ENCODE measurements at places on chromosomes 16 and 17.

DNA sequence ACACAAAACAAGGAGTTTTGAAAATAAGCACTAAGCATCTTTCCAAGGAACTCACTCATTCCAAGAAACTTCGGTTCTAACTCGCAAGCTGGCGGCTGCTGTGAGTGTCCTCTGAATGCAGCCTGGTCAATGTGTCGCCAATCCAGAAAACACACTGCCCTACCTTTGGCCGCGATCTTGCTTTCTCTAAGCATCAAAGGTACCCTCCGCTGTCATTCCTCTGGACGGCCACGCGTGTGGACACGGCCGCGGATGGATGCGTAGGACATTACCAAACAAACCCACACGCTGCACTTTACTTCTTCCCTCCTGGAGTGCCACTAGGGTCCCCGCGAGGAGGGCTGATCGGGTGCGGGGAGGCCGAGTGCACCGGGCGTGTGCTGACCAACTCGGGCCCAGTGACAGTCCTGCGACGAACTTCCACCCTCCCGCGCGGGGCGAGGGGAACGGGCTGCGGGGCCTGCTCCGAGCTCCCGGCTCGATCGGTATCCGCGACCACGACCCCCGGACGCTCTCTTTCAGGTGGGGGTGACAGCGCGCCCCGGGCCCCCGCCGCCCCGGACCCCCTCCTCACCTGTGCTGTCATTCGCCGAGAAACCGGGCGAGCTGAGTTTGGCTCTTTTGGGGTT lies 1.1 kb downstream of the CREBBP start:
- no peak for DNase-seq

GRCh38 chr17:49196520-49196919 lies 13.9 kb downstream of the GNGT2 start:
- no peak for DNase-seq

- no peak for DNase-seq
These were observed 27.3 kb downstream of the MIS12 start for GRCh38 chr17:5513628-5514027.

- DNase-seq, result no peak
These were observed at the start of gene LPO for GRCh38 chr17:58238147-58238634. LPO (plus strand) TSS chr17:58238584; CDS start chr17:58242980, 4,396 bp downstream.

- no peak for DNase-seq
These were observed 502.8 kb downstream of the MAF start for GRCh38 chr16:79097771-79098170.

DNA sequence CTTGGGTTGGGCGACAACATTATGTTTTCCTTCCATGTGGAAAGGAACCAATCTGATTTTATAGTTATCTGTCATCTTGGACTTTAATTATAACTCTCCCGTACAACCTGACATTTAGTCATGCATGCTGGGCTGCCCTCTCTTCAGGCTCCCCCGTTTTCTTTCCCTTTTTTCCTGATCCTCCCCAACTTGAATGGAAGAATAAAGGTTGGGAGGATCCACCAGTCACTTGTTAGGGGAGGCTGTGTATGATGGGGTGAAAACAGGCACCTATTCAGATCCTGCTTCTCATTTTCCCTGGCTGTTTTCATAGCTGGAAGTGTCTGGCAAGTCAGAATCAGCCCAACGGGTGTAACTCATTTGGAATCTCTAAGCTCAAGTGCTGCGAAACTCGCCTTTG lies 267.2 kb upstream of the SALL1 start:
- DNase-seq, result no peak

DNA sequence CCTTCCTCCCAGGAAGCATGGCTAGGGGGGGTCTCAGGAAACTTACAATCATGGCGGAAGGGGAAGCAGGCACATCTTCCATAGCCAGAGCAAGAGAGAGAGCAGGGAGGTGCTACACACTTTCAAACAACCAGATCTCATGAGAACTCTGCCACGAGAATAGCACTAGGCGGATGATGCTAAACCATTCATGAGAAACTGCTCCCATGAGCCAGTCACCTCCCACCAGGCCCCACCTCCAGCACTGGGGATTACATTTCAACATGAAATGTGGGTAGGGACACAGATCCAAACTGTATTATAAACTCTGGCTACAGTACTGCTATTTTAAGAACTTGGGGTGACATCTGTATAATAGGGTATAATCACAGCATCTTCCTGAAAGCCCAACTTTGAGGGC lies 83.1 kb upstream of the CACNG5 start:
- DNase-seq, result no peak

DNA sequence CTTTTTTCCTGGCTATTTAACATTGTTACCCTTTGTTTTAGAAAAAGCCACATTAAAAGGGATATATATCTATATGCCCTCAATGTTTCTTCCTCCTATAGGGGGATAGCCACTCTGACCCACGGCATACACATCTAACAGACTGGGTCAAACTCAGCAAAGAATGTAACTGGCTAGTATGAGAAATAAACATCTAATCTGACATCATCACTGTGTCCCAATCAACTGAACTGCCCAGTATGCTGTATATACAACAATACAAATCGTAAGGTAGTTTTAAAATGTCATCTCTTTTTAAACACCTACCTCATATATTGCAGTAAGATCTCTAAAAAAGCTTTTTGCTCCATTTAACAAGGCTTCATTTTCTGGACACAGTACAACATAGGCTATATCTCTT lies 39.9 kb upstream of the INTS2 start:
- DNase-seq, result no peak

- no peak for DNase-seq
These were observed 57.1 kb downstream of the SPECC1 start for GRCh38 chr17:20066253-20066652.

GRCh38 chr16:57527027-57527426 lies 9.3 kb downstream of the CCDC102A start:
- DNase-seq, result no peak

- DNase-seq, result no peak
These were observed 12.4 kb downstream of the CDYL2 start for GRCh38 chr16:80792031-80792430.

DNA sequence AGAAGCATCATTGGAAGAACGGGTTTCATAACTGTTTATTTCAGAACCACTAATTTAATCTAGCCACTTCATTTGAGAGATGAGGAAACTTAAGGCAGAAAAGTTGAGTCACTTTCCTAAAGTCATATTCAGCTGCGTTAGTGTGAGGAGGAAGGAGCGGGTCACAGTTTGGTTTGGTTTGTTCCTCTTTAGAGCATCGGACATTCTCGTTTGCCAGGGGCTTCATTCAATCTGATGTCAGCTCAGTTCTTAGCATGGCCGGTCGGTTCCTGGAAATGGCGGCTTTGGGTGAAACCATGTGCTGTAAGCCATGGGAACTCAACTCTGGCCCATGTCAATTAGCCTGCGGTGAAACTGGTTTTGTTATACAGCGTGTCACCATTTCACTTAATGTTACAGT lies 186.5 kb downstream of the LGALS9B start:
- no peak for DNase-seq

DNA sequence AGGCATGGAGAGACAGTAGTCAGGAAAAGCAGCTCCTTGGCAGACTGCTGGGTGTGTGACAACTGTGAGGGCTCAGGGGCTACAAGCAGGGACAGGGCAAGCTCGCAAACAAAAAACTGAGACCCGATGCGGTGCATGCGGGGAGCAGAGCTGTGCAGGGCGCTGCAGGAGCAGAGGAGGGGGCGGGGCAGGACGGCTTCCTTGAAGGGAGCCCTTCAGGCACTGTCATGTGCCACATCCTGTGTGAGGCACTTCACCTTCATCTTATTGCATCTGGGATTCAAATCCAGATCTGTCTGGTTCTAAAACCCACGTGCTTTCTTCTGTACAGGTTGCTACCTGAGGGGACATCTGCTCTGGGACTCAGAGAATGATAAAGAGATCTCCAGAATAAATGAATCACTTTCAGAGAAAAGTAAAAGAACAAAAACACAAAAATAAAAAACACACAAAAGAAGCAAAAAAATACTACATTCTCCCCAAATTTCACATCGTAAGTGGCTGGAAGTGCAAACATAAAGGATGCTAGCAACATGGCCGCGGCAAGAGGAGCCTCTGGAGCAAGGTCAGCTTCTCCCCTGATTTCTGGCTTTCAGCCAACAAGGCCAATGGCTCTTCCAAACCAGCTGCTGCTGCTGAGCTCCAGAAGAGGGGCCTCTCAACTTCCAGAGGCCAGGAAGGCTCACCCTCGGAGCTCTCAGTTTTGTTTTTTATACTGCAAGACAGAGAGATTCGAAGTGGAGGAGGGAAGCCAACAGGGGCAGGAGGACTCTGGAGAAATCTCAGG lies 14.2 kb downstream of the LYRM9 start:
- no peak for DNase-seq

DNA sequence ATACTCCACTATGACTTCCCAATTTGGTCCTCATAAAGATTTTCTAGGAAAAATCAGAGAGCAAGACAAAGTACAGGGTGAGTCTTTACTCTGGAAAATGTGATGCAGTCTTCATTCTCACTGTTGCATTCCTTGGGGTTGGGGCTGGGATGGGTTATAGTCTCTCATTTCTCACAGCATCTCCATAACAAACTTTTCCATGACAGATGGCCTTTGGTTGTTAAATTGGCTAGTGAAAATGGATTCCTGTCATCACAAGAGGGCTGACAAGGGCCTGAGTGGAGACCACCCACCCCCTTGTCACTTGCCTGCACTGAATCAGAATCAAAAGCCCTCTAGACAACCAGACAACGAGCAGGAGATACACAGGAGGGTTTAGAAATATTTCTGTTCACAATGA lies 174.6 kb downstream of the AATF start:
- no peak for DNase-seq

GRCh38 chr17:47335101-47335936 lies 11.6 kb downstream of the EFCAB13 start:
- DNase-seq, result no peak

- DNase-seq, result no peak
These were observed 11.1 kb downstream of the C16orf86 start for GRCh38 chr16:67677712-67678111.

DNA sequence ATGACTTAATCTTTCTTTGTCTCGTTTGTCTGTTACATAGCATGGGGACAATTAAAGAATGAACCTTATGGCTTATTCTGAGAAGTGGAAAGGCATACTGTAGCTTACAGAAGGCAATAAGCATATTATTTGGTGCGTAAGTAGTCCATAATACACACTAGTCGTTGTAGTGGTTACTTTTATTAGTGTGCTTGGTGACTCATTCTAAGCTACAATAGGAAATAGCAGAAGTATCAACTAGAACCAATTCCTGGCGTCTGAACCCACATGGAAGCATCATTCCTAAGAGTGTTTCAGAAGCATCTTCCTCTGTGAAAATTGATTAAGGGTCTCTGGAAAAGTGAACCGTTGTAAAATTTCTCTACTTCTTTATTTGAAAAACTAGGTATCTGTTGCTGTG lies 777.8 kb upstream of the EEF2KMT start:
- no peak for DNase-seq

GRCh38 chr17:34377078-34377823 lies 14.2 kb upstream of the CCL1 start:
- no peak for DNase-seq

- no peak for DNase-seq
These were observed 45.1 kb upstream of the HNF1B start for GRCh38 chr17:37789771-37790541.

GRCh38 chr17:80773243-80773991 lies 218.2 kb upstream of the CHMP6 start:
- peak; percentile 75 for DNase-seq

DNA sequence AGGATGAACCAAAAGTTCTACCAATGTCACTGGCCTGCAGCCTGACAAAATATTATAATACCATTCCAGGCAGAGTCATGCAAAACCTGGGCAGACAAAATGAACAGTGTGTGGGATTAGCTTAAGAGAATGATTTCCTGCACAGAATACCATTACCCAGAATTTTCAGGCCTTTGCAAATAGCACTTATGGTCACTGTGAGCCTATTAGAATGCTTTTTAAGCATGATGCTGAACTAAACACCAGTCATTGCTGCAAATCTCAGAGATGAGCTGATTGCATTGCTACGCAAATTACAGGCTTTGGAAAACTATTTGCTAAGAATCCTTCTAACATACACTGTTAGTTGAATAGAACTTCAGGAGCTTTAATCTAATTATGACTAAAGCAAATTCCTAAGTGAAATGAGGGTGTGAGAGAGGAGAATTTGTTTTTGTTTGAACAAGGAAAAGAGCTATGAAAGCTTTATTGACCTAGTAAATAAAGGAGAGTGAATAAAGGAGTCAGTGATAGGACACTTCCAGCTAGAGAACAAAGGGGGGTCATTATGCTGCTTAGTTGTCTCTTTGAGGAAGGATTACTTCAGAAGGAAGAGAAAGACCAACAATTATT lies 398.8 kb downstream of the HS3ST3B1 start:
- DNase-seq, result no peak

GRCh38 chr16:28538733-28539596 lies at the start of gene NUPR1:
NUPR1 (minus strand) TSS chr16:28538974; CDS start chr16:28538907, 67 bp downstream.
- DNase-seq, result no peak

GRCh38 chr16:4298761-4299522 lies 16.9 kb upstream of the GLIS2 start:
- DNase-seq, result peak; percentile 45

- no peak for DNase-seq
These were observed 9.4 kb downstream of the CWC25 start for GRCh38 chr17:38815576-38816193.

DNA sequence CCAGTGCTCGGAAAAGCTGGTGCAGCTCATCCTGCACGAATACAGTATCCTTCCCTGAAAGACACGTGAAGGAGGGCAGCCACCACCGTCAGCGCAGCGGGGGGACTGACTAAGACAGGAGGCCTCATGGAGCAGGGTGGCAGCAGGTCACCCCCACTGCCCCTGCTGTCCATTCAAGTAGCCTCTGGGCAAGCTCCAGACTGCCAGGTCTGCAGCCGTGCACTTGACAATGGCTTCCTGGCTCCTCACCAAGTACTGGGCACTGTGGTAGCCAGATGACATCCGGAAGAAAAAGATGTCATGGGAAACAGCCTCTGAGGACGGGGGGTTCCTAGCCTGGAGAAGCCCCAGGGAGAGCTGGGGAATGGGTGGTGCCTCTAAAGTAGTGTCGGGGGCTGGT lies 7.9 kb upstream of the MYO15A start:
- no peak for DNase-seq

- no peak for DNase-seq
These were observed 12.8 kb upstream of the CCL8 start for GRCh38 chr17:34306466-34306865.

DNA sequence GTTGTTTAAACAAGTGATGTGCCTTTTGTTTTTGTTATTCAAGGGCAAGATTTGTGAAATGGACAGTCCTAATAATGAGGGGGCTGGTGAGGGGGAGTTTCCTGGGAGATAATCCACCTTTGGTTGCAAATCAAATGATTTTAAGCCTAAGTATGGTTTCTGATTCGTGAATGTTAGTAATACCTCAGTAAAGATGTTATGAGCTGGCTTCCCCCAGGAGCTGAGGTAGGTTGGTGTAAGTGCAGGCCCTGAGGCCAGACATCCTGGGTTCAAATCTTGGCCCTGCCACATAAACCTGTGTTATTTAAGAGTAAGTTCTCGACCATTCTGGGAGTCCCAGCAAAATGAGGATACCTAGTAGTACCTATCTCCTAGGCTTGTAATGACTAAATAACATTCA lies 1.5 kb downstream of the SNX29 start:
- no peak for DNase-seq
